ENCODE measurements at places on chromosomes 13 and 19.

GRCh38 chr19:19105365-19106055, 32.8 kb downstream of the TMEM161A start:
- DNase-seq = peak; percentile 66

- DNase-seq = no peak
Observed at GRCh38 chr13:113756441-113757097, 2.5 kb upstream of the TMEM255B start.

DNA sequence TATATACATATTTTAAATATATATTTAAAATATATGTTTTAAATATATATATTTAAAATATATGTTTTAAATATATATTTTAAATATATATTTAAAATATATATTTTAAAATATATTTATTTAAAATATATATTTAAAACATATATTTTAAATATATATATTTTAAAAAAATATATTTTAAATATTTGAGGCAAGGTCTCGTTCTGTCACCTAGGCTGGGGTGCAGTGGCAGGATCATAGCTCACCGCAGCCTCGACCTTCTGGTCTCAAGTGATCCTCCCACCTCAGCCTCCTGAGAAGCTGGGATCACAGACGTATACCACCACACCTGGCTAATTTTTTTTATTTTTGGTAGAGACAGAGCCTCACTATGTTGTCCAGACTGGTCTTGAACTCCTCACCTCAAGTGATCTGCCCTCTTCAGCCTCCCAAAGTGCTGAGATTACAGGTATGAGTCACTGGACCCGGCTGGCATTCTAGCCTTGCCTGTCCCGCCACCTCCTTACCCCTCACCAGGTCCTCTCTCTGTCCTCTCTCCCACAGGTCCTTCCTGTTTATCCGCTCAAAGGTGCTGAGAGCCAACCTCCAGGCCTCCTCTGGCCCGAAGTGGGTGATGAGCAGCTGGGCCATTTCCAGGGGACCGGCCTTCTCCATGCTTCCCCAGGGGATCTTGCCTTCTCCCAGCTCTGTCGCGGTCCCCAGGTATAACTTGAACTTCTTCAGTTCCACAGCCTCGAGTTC, 564 bp downstream of the NLRP12 start:
- no peak for DNase-seq

DNA sequence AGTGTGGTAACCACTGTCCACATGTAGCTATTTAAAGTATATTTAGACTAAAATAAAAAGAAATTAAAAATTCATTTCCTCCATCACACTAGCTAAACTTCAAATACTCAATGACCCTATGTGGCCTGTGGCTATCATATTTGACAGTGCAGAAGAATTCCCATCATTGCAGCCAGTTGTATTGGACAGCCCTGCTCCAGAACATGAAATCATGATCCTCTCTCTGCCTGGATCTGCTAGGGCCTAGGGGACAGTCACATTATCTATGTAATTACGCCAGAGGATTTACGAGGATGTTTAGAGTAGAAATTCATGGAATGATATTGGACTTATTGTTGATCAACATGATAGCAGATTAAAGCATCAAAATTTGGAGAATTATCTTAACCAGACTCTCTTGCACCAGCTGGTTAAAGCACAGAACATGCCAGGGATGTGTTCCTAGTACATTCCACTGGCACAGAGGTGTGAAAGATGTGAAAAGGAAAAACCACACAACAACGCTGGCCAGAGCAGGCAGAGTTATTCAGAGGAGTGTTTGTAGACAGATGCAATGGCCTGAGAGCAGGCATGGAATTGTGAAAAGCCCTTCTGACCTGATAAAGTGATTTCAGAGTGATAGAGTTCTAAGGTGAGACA, 108.9 kb upstream of the STARD13 start:
- DNase-seq = no peak

DNA sequence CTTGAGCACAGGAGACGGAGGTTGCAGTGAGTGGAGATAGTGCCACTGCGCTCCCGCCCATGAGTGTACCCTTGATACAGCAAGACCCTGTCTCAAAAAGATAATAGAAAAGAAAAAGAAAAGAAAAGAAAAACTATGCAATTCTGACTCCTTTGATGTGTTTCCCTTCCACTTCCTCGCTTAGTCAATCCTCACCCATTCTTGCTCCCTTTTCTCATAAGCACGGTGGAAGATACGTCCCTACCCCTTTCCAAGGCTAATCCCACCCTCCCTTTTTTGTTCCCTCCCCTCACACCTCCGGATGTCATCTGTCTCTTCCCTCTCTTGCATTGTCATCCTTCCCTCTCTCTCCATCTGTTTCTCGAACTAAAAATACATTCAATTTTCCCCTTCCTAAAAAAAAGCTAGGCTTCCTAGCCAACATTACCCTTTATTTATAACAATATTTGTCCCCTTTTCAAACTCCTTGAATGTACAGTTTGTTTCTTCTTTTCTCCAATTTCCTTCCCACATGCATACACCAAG, 40.5 kb upstream of the ITM2B start:
- no peak for DNase-seq

- peak; percentile 89 for DNase-seq
Observed at GRCh38 chr19:45443462-45444317, 20.0 kb upstream of the ERCC1 start.
